ENCODE measurements at places on chromosomes 6 and 20.

DNA sequence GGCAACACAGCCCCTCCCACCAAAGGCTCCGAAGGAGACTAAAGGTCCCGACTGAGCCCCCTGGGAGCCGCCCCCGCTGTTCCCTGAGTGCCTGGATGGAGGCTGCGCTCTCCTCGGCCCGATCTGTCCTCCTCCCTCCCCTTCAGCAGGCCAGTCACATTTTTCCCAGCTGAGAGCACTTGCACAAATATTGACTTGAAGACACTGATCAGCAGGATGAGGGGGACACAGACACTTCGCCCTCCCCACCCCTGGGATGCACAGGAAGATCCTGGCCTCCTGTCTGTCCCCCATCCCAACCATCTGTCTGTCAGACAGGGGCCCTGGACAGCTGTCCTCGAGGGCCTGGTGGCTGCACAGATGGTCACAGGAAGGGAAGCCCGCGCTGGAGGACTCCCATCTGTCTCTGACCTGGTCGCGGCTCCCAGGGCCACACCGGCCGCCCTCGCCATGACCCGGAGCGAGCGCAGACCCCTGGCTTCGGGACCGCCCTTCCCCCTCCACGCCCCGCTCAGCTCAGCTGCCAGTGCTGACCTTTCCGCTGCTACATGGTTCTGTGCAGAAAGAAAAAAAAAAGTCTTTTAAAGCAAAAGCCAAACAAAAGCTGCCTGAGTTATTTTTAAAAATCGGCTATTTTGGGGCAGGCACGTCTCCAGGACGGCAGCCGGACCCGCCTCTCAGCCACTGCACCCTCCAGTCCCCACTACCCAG, 11.1 kb downstream of the LAMA5 start:
- no peak for DNase-seq

DNA sequence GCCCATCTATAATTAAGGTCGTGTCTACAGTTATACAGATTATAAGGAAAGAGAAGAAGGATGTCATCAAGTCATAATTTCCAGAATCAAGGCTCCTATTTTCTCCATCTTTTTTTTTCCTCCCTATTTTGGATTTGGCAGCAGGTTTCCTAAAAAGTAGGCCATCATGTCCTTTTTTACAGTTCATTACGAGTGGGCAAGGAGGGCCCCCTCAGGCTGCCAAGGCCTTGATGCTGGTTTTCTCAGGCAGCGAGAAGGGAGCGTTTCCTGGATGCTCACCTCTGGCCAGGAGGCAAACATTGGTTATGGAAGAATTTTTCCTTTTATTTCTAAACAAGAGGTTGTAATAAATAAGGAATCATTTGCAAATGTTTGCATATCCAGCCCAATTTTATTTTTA, 414.6 kb downstream of the DHX35 start:
- no peak for DNase-seq

DNA sequence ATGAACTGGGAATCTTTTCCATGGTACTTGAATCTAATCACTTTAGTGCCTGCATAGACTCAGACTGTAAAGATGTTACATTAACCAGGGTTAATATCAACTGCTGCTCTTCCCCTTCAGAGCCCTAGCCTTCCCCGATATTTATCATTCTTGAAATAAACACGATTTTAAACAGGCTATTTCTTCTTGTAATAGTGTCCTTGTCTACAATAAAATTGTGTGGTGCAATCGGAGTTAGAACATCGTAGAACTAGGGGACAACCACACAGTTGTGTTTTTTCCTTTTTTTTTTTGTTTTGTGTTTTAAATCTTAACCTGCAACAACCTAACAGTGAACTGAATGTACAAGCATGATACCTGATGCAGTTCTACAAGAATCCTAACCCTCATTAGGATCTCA, 4.5 kb downstream of the GJA1 start:
- no peak for DNase-seq

GRCh38 chr20:34983995-34984735, 28.5 kb downstream of the MYH7B start:
- DNase-seq, result no peak

- no peak for DNase-seq
Measured at GRCh38 chr20:1061484-1062221, 56.7 kb upstream of the PSMF1 start.

DNA sequence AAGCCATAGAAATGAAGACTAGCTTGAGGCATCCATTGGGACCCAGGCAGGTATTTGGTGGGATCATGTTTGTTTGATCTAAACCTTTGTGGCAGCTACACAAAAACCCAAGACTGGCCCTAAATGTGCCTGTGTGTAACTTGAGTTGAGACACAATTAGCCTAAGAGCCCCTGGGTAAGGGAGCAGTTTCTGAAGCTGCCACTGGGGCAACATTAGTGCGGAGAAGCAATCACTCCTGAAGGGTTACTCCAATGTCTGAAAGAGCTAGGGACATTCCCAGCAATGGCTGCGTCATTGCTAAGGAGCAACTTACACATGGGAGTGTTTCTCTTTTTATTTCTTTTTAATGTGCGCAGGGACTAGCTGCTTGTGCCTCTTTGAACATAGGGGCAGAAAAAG, 67.9 kb upstream of the EEF1E1 start:
- no peak for DNase-seq

GRCh38 chr6:101747716-101748115, 354.2 kb downstream of the GRIK2 start:
- no peak for DNase-seq

GRCh38 chr6:125787791-125788190, 3.0 kb upstream of the NCOA7 start:
- DNase-seq, result no peak
